Jurkat, Clone E6-1 (cell line): ENCODE measurements at places on chromosomes 1 and 21.

GRCh38 chr1:11143401-11143800 is 43.7 kb upstream of the EXOSC10 start:
- no peak for DNase-seq

DNA sequence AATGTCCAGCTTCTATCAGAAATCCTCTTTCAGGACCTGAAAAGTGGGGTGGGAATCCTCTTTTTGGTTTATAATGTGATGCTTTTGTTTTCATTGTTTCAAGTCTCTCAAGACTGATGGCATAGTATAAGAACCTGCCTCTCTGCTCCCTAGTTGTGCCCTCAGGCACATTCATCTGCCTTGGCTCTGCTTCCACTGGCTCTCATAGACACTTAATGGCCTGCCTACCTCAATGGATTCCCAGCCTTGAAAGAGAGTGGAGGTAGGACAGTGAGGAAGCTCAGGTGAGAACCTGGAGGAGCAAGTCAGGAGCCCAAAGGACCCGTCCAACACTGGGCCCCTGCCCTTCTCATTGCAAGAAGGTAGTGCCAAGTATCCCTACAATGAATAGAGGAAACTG is 4.8 kb downstream of the TTLL7 start:
- no peak for DNase-seq

- no peak for DNase-seq
These were observed 66.4 kb upstream of the LPGAT1 start for GRCh38 chr1:211896958-211897357.

DNA sequence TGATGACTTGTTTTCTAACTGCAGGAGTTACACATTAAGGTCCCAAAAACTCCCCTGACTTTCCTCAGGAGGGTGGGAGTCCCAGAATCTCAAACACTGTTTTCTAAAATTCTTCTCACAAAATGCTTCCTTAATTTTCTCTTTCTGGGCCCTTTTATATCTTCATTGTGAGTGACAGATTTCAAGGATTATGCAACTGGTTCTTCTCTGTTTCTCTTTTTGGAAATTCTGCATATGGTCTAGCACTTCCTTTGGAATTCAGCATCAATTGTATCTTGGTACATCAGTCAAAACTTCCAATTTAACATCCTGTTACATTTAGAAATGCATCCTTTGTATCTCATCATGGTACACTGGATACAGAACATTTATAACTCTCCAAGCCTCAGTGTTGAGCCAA is 59.7 kb downstream of the LMO4 start:
- no peak for DNase-seq

- no peak for DNase-seq
These were observed 152.6 kb downstream of the ETS2 start for GRCh38 chr21:38958323-38958705.

GRCh38 chr1:167456524-167456923 is 61.8 kb downstream of the CD247 start:
- DNase-seq = no peak

DNA sequence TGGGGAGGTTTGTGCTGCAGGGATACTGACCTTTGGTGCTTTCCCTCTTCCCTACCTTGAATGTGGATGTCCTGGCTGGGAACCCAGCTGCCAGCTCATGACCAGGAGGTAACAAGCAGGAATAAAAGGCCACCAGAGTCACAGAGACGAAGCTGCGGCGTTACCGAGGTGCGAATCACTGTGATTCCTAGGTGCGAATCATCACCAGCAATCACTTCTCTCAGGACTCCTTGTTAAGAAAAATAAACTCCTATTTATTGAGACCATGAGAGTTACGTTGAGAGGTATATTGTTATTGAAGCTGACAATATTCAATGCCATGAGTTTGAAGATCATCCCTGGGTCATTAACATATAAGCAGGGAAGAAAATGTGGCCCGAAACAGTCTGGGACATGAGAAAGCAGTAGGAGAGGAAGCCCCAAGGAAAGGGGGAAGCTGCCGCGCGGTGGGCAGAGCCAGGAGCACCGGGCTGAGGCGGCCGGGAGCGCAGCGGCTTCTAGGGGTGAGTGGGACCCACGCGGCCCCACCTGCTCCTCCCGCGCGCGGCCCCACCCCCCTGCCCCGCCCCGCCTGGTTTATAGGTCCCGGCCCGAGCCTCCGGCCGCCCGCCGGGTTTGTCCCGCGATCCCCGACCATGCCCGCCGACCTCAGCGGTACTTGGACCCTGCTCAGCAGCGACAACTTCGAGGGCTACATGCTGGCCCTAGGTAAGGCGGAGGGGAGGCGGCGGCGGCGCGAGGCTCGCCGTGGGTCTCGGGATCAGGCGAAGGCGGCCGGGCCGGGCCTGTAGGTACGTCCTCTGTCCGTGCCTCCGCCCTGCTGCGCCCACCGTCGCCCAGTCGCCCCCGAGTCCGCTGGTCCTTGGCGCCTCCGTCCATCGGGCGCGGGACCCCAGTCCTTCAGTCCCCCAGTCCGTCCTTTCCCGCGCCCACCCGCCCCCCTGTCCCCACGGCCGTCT is at the start of gene RBP7:
Gene RBP7, plus strand, starts transcription at position 605 of the 959 bp plus-strand sequence. Its CDS starts 31 bp downstream, at position 636.
- no peak for DNase-seq

DNA sequence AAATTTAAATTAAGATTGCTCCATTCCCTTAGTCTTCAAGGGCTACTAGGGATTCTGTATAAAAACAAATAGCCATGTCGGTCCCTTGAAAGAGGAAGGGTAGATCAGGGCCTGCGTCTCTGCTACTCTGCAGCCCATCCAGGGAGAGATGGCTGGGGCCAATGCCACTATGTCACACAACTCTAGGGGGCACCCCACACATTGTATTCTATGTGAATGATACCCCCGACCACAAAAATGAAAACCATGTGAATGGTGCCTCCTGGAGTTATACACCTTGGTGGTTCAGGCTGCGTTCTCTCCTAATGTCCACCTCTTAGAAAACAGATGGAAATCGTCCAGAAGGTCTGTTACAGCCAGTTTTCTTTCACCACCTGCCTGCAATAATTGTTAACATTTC is 18.0 kb downstream of the PIK3C2B start:
- no peak for DNase-seq

DNA sequence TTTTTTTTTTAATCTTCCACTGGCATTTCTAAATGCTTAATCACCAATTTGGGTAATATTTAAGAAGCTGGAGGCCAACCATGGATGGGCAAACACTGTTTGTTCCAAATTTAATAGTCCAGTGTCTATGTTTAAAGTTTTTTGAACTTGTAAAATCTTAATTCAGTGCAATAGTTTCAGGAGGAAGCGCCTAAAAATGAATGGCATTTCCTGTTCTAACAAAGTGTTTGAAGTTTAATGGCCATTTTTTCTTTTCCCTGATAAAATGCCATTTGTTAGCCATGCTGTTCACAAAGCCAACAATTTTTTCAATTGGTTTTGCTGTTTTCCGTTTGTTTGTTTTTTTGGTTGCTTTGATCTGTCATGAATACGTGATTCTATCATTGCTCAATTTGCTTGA is 552.1 kb downstream of the LMO4 start:
- no peak for DNase-seq

GRCh38 chr1:20282533-20282932 is 8.1 kb upstream of the VWA5B1 start:
- DNase-seq = no peak

GRCh38 chr1:99580451-99580850 is 65.5 kb upstream of the PALMD start:
- no peak for DNase-seq

DNA sequence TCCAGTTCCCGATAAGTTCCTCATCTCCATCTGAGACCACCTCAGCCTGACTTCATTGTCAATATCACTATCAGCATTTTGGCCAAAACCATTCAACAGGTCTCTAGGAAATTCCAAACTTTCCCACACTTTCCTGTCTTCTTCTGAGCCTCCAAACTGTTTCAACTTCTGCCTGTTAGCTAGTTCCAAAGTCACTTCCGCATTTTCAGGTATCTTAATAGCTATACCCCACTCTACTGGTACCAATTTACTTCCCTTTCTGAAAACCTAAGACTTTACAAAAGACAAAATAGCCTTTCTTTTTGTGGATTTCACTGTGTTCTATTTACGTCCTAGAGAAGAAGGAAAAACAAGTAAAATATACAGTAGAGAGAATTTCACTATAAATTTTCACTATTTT is 147.0 kb upstream of the FMN2 start:
- no peak for DNase-seq

DNA sequence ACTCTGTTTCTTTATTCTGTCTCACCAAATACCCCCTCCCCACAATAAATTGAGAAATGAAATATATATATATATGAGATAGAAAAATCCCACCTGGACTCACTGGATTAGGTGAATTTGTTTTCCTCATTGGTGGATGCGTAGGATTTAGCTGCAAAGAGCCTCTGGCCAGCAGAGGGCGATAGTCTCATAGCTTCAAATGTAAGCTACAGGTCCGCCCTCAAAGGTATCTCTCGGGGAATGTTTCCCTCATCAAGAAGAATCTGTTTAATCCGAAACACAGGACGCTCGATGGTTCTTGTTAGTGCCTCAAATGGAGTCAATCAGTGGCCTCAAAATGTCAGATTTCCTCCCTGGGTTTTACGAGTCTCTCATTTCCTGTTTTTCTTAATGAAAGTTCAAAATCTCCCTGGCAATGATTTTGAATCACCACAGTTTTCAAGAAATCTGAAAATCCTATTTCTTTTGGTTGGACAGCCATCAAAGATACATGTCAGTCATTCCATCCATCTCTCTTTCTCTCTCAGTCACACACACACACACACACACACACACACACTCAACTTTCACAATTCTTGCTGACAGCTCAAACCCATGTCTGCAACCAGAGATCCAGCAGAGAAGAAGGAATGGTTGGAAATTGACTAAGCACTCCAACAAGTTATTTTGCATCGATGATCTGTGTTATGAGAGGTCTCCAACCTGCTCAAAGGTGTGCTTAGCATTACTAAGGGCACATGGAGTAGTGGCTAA is 13.9 kb upstream of the CAMK1G start:
- peak; percentile 73 for DNase-seq

- no peak for DNase-seq
These were observed 20.1 kb downstream of the PRKACB start for GRCh38 chr1:84164161-84164560.

DNA sequence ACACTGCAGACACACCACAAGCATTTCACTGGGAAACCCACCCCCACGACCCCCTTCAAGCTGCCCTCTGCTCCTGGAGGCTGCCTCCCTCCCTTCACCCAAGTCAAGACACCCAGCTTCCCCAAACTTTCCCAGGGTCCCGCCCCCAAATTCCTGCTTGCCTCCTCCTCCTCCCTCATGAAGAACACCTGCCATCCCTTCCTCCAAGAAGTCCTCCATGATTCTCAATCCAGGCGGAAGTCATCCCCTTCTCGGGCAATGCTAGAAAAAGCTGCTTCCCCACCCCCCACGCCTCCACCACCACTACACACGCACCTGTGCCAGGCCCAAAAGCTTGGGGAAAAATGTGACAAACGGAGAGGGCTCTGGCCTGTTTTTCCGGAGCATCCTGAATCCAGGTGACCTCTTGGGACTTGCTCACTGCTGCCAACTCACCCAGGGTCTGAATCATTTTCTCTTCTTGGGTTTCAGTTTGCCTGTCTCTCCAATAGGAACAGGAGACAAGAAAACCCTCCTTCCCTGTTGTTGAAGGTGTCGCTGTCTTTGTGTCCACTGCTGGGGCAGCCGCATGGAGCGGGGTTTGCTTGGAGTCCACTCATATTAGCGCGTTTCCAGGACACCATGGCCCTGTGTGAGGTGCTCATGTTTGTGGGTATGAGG is 101.0 kb upstream of the CASZ1 start:
- DNase-seq = no peak

DNA sequence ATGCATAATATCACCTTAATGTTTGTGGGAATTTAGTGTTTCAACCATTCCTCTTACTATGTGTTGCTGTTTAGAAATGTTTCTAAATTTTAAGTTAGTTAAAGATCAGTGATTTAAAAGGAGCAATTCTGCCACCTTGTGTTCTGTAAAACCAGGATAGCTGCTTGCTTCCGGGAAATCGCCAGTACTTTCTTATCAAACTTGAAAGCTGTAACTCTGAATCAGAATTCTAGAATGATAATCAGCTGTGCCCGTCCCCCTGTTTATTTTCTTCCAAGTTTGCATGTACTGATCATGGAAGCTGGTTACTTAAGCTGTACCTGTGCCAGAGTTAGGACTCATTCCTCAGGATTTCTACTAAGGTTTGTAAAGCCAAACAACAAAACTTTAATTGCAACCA is 656.4 kb downstream of the LTN1 start:
- peak; percentile 14 for DNase-seq

- no peak for DNase-seq
These were observed 348.8 kb downstream of the RYR2 start for GRCh38 chr1:237390823-237391222.

- DNase-seq = no peak
These were observed 85.4 kb upstream of the WARS2 start for GRCh38 chr1:119225831-119226230.

DNA sequence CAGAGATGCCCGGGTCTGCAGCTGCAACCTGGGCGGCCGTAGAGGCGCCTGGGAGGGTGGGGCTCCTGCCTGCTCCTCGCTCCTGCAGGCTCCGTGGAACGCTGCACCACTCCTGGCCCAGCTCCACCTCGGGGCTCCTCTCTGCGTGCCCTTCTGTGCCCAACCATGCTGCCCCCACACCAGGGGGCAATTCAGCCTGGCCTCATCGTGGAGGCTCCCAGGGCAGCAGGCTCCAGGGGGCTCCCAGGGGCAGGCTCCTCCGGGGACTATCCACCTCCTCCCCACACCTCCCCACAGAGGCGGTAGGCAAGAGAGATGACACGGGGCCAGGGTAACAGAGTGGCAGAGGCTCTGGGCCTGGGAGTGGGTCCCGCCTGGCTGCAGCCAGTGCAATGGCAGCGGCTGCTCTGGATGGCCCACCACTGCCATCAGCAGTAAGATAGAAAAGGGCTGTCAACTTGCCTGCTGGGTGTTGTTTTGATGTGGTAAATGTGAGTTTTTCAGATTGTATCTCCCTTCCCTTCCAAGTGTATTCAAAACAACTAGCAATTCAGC is 22.4 kb upstream of the LRRC8C start:
- peak; percentile 76 for DNase-seq

GRCh38 chr21:42343101-42343500 is 7.7 kb downstream of the TFF2 start:
- no peak for DNase-seq

- no peak for DNase-seq
These were observed 18.2 kb upstream of the STMN1 start for GRCh38 chr1:25924454-25924853.

DNA sequence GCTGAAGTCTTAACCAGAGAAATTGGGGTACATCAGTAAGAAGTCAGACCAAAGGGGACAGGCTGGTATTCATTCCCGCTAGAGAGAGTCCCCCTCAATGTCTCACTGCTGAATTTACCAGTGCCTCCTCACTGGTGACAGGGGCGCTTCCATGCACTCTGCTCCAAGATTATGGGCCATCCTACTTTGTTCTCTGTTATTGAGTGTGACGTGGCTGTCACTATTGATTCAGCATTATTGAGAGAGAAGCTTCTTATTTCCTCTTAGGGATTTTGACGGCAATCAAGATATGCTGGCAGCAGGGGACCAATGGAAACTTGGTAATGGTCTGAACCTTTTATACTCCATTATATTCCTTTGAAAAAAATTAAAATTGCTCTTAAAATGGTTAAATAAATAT is 118.6 kb downstream of the SYF2 start:
- no peak for DNase-seq
